NCI-H2081 (cell line): ENCODE measurements at places on chromosomes 6 and 20.

DNA sequence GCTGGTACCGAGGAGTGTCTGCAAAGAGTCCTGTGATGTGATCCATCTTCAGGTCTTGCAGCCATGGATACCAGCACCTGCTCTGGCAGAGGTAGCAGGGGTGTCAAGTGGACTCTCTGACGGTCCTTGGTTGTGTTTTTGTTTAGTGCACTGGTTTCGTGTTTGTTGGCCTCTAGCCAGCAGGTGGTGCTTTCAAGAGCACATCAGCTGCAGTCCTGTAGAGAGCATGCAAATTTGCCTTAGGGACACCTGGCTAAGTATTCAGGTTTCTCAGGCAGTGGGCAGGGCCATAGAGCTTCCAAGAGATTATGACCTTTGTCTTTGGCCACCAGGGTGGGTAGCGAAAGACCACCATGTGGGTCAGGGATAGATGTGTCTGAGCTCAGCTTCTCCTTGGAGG is 14.5 kb upstream of the RGS17 start:
- no peak for DNase-seq

DNA sequence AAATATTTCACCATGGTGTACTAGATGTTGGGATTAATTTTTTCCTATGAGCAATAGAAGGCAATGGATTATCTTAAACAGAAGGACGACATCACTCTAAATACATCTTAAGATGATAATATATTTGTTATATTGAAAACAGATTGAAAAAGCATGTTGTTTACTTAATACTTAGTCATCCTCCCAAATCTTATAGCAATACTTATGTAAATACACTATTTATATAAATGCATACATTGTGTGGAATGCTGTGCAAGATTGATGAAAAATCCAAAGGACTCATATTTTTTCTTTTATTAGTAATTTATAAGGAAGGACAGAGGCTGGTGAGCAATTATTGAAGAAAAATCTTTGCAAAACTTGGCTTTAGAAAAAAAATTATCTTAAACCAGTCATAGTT is 593.5 kb downstream of the MMUT start:
- no peak for DNase-seq

DNA sequence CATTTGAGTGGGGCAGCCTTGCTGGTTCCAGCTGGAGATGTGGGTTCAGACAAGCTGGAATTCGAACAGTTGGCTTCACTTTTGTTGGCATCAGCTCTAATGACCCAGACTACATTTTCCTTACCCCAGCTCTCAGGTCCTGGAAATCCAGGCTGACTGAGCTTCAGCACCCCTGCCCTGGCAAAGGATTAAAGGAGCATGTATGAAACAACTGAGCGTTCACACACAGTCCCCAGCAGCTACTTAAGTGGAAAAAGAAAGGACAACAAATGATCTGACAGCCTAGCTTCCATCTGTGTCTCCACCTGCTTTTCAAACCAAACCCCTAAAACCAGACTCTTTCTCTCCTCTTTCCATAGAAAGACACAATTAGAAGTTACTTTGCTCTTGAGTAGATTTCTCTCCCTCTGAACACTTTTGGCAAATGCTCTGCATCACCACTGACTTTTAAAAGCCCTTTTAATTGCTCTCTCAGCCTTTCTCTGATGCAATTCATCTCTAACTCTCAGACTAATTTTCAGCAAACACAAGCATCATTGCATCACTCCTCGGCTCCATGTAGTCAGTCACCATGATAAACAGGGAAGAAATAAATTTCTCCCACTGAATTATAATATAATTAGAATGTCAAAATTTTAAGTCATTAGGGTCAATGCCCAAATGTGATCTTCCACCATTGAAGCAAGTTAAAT is 28.1 kb downstream of the ROS1 start:
- no peak for DNase-seq

DNA sequence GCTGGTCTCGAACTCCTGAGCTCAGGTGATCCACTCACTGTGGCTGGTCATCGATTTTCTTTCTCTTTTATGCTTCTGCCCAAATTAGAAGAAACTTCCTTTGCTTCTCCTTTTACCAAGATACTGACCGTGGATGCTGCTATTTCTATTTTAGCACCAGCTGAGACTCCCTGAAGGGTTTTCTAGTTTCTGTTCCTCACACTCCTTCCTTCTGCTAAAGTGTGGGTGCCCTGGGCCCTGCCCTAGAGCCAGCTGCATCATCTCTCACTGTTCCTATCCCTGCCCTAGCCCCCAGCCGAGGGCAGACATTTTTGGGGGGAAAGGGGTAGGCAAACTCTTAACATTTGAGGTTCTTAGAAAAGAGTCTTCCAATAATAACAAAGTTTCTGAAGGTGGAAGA is 6.3 kb downstream of the SMOC2 start:
- no peak for DNase-seq

DNA sequence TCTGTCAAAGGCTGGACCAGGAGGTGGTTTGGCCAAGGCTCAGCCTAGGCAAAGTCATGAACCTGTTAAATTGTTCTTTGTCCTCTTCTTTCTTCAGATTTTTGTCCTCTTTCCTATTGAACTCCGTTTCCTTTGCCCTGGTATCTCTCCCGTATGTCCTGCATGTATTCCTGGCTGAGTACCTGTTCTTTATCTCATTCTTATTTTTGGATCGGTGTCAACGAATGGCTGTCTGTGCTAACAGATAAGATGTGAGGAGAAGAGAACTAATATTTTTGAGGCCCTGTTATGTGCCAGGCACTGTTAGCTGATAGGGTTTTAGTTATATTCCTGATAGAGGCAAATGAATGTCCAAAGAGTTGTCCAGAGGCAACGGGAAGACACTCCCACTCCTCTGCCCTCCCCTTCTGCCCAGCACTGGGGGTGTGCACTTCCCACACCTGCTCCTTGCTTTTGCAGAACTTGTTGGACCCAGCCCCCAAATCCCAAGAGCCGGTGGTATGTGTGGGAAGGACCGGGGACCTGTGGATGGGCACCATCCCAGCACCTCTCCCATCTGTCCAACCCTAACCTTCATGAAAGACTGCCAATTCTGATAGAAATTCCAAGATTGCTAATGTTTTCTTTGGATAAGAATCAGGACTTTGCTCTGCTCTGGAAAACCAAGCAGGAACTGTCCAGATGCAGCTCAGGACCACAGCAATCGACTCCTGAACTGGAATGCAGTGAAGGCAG is 20.6 kb downstream of the MMP24OS start:
- no peak for DNase-seq

DNA sequence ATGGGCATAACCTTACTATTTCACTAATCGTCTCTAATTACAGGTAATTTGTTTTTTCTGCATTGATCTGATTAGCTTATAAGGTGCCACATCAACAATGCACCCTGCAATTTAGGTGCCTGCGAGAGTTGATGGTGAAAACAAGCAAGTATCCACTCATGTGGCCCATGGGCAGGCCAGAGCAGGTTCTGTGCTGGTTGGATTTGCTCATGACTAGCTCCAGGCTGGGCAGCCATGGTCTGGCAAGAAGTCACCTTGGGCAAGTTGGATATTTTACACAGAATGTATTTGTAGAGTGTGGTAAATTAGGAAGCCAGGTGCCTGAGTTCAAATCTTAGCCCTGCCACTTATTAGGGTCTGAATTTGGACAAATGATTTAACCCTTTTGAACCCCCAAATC is 25.3 kb downstream of the RAB44 start:
- no peak for DNase-seq

- DNase-seq: no peak
Observed at GRCh38 chr20:39571171-39571570, 609.0 kb downstream of the DHX35 start.

DNA sequence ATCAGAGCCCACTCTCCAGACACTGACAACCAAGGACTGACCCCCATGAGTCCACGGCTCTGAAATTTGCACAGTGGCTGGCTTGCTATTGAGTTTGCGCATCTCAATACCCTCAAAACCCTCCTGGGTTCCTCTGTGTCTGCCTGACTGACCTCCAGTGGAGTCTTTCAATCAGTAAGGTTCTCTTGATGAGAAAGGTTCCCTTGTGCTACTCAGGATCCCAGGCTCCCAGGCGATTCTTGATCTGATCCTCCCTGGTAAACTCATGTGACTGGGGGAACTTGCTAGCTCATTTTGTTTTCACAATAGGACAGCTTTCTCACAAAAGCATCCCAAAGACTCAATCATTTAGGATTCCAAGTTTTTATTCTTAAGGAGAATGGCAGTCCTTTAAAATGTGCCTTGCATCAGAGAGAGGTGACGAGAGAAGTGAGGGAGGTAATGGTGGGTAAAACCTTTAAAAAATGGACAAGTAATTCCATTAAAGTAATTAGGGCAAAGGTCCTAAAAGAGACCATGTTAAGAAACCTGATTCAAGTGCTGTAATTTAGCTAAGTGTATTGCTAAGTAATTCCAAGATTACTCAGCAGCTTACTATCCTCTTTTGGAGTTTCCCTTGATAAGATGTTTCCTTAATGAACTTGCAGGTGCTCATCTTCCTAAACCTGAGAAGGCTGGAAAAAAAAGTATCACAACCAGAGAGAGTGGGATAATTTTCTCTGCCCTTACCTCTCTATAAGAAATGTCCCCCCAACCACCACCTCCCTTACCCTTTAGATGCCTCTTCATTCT is 304.7 kb upstream of the SGK1 start:
- DNase-seq: no peak

DNA sequence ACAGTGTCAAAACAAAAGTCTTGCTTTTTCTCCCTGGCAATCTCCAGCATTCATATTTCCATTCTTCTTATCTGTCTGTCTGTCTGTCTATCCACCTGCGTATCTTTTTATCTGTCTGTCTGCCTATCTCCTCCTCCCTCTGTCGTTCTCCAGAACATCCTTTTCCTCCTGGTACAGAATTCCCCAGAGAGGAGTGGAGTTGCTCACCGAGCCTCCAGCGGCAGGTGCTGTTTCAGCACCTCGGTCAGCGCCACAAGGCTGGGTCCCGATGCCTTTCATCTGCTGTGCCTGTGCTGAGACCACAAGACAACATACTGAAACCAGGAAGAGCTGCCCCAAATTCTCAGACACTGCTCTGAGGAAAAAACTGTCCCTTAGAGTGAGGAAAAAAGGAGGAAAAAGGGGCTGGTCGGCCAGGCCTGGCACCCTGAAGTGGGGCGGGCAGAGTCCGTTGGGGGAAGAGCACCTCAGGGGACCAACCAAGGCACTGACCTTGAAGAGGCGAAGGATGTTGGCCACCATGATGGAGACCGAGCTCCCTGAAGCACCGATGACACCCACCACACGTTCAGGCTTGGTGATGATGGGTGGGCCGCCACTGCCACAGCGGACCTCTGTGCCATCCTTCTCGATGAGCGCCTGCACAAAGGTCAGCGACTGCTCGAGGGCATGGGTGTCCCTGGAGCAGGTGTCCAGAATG is 13.3 kb downstream of the GRM4 start:
- DNase-seq: no peak

GRCh38 chr20:50409495-50409894 is 100.7 kb upstream of the PTPN1 start:
- no peak for DNase-seq

DNA sequence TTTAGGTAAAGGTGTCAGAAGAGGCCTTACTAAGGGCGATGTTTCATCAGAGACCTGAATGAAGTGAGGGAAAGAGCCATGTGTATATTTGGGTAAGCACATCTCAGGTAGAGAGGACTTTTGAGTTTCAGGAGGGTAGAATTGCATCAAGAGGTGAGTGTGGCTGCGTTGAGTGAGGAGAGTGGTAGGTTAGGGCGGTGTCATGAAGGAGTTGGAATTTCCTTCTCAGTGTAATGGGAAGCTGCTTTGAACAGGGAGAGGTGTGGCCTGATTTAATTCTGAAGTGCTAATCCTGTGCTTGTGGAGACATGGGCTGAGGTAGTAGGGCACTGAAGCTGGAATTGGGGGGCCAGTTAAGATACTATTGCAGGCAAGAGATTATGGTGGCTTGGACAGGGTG is 53.9 kb downstream of the IGF2R start:
- DNase-seq: no peak

DNA sequence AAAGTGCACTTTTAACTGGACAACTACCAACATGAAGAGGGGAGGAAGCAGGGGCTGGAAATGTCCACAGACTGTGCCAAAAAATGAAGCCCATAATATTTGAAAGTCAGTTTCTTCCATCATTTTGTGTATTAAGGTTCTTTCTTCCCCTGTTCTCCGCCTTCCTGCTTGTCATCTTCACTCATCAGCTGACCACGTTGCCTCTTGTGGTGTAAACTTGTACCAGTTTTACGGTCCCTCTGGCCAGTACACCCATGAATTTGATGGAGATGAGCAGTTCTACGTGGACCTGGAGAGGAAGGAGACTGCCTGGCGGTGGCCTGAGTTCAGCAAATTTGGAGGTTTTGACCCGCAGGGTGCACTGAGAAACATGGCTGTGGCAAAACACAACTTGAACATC is 3.9 kb downstream of the HLA-DQA1 start:
- DNase-seq: no peak

DNA sequence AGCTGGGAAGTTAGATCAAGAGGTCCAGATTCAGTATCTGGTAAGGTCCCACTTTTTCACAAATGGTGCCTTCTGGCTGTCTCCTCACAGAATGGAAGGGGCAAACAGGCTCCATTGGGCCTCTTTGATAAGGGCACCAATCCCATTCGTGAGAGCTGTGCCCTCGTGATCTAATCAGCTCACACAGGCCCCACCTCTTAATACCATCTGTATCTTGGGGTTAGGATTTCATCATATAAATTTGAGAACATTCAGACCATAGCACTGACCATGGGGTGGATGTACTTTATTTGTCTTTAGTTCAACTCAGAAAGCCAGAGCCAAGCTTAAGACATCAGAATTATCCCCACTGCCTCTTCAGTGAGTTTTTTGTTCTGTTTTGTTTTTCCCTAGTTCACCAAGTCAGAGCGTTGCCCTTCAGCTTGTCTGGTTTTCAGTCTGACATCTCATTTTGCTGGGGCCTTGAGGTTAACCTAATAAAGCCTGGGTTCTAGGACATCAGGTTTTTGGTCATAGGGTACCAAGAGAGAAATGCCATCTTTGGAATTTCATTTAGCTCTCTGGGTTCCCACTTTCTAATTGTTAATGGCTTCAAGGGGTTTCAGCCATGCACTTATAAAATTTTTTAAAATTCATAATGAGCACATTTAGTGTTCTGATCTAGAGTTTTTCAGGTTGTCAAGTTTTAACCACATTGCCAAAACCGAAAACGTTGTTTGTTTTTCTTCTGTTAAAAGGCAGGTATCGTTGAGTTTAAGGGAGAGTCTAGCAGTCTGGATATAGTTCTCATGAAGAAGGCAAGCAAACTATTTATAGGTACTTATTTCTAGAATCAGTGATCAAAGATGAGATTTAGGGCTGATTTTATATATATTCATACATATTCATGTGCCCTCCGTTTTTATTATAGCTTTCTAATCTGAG is 19.0 kb downstream of the SENP6 start:
- no peak for DNase-seq
